ENCODE measurements at places on chromosomes 5 and 9. TPM values are rescaled to one million over a fixed set of nuclear protein-coding genes. Genes with fewer than 3 reads are reported as not detected.
A peak's percentile ranks its signal among the peaks of the same experiment; 100 is the strongest.

DNA sequence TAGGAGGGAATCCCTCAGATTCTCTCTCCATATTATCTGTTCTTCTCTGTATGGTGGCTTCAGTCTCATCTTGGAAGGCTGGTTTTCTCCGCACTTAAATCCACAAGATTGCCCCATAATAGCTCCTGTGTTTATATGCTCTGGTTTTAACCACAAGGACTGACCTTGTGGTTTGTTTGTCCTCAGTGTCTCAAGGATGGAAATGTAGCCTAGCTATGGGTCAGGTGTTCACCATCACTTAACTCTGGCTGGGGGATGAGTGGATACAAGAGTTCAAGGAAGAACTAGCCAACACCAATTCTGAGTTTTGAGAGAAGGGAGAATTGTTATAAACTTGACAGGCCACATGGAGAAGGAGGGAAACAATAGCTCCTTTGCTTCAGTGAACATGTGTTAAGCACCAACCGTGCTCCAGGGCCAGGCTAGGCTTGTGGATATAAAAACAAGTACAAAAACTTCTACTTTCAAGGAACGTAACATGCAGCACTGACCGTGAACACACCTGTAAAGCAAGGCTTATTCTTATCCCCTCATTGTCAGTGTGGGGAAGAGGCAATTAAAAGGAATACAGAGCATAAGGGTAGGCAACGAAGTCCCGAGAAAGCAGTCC lies 75.6 kb upstream of the VLDLR start:
- no peak for DNase-seq

The EEIG1 gene
- total RNA-seq: 26.3 TPM

The OR1Q1 gene
- total RNA-seq: not detected

- DNase-seq: peak; percentile 22
Measured at GRCh38 chr9:6852243-6852963, 94.6 kb downstream of the KDM4C start.

- no peak for DNase-seq
Measured at GRCh38 chr5:18497089-18497488, 862.8 kb downstream of the TAF11L14 start.

- DNase-seq: no peak
Measured at GRCh38 chr5:68822796-68823195, 271.0 kb upstream of the SLC30A5 start.

- DNase-seq: no peak
Measured at GRCh38 chr5:96129276-96129675, 167.6 kb upstream of the ELL2 start.

The PCDHAC1 gene
- not detected for total RNA-seq

- no peak for DNase-seq
Measured at GRCh38 chr9:109868722-109869121, 88.7 kb downstream of the PALM2AKAP2 start.

- DNase-seq: no peak
Measured at GRCh38 chr9:4490705-4491625, 697 bp downstream of the SLC1A1 start.

DNA sequence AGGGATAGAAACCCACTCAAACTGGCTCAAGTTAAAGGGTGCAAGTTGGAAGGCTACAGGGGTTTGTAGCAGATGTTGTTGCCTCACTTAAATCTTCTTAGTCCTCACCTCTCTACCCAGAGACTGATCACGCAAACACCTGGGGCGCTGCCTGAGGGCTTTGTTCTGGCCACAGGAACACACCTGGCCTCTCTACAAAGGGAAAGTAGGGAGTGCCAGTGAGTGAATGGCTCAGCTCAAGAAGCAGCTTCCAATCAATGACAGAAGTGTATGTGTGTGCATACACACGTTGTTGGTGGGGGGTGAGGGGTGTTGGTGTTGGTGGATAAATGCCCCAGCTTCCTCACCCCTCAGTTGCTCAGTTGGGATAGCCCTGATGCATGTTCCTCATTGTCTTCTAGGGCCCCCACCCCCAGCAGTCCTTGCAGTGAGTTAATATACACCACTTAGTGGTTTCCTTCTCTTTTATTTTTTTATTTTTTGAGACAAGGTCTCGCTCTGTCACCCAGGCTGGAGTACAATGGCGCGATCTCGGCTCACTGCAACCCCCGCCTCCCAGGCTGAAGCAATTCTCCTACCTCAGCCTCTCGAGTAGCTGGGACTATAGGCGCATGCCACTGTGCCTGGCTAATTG lies 30.6 kb upstream of the CTNNA1 start:
- DNase-seq: peak; percentile 65

The NTRK2 gene
- 8.8 TPM for total RNA-seq

DNA sequence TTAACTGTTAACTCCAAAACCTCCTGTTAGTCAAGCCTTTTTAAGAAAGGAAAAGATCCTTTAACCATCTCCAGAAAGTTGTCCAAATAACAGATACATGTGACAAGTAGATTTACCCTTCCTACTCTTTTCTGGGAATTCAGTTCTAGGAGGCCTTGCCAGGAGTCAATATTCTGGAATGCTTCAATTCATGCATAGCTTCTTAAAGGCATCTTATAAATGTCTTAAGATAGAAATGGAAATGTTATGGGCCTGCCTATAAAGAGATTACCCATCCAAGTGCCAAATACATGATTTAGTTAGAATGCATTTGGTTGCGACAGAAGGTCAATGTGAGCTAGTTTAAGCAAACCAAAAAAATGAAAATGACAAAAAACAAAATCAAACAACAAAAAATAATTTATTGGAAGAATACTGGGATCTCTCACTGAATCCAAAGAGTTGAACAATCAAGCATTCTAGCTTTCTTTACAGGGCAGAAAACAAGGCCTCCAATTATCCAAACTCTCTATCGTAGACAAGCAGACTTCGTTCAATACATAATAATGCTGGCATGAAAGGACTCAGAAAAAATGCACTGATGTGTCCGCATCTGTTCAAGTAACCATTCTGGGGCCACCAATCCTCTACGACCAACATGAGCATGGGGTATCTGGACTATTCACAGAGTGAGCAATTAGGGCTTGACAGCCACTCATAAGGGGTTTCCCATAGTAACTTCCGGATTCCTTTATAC lies 188.6 kb downstream of the CTNND2 start:
- no peak for DNase-seq

The GFRA3 gene
- total RNA-seq: 4.1 TPM

- DNase-seq: no peak
Measured at GRCh38 chr5:53008751-53009150, 19.6 kb downstream of the ITGA2 start.

The MYORG gene
- total RNA-seq: 9.5 TPM

DNA sequence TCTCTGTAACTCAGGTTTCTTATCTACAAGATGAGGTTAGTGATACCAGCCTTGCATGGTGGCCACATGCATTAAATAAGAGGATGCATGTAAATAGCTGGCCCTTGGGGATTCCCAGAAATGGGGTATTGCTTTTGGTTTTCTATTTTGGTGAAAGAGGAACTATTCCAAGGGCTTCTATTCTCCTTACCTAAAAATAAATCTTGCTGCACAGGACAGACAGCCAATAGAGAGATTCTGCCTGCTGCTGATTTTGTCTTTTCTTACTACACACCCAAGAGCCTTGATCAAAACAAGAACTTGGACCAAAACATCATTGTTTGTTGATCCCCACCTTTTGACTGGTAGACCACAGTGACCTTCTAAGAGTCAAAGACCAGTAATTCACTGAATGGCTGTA lies 161.8 kb downstream of the PJA2 start:
- no peak for DNase-seq

DNA sequence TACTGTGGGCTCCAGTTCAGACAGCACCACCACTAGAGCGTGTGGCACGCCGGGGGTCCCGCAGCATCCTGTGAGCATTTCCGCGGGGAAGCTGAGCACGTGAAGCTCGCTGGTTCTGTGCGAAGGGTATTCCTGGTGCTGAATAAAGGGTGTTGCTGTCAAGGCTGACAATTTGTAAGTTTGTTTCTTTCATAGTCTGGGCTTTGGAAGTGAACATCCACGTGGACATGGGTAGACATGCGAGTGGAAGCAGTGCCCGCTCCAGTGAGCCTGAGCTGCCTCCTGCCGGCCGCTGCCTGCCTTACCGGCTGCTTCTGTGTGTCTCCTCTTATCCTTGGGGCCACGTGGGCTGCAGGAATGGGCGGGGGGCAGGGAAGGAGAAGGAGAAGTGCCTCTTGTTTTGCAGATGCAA lies 14.7 kb downstream of the NDUFS6 start:
- DNase-seq: no peak

The REEP2 gene
- 73.3 TPM for total RNA-seq

The C8G gene
- not detected for total RNA-seq

The NFIB gene
- 30.1 TPM for total RNA-seq

The FGF1 gene
- not detected for total RNA-seq

The HEMGN gene
- total RNA-seq: not detected

DNA sequence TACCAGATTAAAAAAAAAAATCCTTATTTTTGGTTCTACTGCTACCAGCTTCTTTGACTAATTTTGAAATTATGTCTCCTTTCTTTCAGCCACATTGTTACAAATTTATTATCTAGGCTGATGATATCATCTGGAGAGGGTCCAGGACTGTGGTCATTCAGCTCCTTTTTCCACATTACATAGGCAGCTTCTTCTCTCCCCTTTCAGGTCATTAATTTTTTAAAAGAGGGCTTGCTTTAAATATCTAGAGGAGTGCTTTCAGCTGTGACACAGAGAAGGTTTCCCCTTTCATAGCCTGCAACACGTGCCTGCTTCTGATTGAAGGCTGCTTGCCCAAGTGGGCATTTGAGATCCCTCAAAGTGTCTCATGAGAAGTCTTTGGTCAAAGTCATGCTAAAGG lies 155.7 kb upstream of the PAPPA start:
- no peak for DNase-seq

DNA sequence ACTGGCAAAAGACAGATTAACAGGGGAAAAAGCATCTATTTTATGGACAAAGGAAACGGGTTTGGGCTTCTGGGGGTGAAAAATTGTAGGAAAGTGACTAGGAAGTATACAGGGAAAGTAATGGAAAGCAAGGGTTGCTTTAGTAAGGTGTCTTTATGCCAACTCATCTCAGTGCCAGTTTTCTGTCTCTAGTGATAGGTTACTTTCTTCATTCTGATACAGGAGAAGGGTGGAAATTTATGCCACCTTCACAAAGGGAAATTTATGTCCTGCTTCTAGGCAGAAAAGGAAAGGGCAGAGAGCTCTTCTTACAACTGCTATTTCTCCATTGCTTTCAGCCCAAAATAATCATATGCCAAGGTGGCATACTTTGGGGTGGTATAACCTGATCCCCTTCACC lies 20.1 kb upstream of the ERMP1 start:
- no peak for DNase-seq

DNA sequence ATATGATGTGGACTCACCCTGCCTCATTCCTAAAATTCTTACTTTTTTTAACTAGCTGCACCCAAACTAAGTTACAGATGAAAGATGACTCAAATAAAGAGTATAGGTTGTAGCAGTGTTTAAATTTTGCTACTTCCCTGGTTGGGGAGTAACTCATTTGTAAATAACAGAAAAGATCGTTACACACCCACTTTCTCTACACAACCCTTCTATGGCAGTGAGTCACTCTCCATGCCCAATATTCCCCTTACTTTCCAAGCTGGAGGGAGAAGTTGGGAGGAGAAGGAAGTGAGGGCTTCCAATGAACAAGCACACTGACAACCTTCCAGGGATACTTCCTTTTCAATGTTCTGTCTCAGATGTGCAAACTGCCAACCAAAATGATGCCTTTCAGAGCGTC lies 1.9 kb downstream of the RASEF start:
- DNase-seq: peak; percentile 64

DNA sequence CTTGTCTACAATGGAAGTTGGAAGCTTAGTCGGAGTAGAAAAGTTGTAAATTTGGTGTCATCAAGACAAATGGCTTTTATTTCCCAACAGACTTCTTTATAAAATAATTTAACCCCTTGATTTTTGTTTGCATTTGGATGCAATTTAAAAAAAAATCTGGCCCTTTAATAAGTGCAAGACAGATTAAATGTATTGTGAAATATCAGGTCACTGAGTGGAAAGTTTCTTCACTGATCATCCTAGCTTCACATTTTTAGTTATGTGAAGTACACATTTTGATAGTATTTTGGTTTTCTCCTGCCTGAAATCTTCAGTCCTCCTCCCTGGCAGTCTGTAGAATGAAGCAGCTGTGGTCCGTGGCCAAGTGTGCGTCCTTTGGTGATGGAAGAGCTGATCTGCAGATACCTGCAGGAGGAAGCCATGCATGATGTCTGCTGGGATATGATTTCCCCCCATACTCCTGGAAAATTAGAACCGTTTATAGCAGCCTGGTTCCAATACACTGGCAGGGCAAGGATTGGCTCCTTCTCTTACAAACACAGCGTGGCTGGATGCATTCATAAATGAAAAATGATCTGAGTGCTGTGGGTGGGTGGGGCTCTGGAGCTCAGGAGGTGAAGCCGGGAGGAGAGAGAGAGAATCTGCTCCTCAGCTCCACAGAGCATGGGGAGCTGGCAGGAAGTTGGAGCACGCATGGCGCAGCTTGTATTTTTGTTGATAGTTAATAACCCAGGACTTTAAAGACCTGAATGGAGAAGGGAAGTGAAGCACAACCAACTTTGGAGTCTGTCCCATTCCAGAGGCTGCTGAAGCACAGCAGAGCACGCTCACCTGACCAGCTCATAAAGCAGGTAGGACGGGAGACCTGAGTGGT lies 238.4 kb downstream of the GOLPH3 start:
- peak; percentile 48 for DNase-seq

- no peak for DNase-seq
Measured at GRCh38 chr9:97788763-97789663, 64.0 kb upstream of the FOXE1 start.

DNA sequence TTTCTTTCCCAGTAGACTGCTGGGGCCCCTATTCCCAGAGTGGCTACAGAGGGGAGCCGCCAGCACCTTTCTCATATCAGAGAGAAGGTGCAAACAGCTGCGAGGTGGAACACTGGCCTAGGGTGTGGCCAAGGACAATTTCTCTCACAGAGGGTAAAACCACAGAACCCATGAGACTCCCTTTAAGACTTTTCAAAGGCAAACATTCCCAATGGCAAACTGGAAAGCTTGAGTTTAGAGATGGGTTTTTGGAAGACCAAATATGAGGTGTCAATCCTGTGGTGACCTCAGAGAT lies 335.1 kb upstream of the PIK3R1 start:
- DNase-seq: peak; percentile 26

The FOXD4 gene
- total RNA-seq: not detected

The C9orf153 gene
- not detected for total RNA-seq

DNA sequence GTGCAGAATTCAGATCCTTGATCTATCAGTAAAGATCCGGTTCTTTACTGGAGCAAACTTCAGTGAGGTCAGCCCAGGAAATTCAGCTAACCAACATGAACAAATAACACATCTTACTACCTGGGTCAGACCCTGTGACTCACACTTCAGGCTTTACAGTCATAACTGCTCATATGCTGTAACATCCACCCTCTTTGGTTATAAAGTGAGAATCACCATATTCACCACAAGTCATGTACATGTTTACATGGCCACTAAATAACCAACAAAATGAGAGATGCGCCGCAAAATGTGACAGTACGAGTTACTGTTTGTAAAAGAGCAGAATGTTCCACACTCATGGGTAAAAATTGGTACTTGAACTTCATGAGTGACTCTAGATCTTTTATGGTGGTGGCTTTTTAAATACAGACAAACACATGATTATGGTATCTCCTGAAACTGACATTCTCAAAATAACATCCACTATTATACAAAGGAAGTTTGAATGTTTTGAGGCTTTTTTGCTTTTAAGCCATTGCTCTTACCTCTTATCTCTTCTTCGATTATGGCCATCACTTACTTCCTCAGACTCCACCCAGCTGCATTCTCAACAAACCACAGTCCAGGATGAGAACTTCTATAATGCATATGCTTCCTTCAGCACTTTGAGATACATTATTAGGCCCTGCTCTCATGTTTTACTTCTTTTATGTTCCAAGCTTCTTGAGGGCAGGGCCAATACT lies 516.6 kb downstream of the RAB3C start:
- DNase-seq: no peak

The BTNL3 gene
- total RNA-seq: not detected

Data from stomach (tissue), 19 donors.